ENCODE measurements at places on chromosomes 5 and 9.

- DNase-seq: no peak
These were observed 344.3 kb upstream of the CLINT1 start for GRCh38 chr5:158203261-158203660.

DNA sequence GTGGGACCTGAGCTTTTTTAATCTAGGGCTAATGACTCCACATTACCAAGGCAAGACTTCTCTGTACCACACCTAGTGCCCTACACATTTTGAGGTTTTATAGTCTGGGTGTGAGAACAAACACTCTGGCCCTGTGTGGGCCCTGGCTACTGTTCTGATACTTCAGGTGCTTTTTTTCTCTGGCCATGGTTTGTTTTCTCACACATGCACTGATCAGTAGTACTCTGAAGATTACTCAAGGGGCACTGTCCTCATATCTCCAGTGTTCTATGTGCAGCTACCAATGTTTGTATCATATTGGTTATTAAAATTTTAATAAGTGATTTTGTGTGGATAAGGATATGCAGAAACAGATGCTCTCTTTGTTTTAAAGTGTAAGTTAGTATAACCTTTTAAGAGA, 5.9 kb upstream of the C9orf40 start:
- DNase-seq: no peak

DNA sequence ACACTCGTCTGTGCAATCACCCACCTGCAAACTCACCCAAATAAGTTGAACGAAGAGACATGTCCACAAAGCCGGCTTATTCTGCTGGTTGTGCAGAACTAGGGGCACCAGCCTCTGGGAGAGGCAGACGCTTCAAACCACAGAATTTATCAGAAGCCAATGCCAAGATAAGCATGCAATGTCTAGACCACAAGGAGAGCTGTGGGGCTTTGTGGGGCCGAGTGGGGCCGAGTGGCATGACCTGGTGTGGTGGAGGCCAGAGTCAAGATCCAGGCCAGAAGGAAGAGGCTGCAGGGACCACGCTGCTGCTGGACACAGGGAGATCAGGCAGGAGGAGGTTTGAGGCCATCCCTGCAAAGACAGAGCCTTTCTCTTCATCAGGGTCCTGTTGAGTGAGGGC, 259.0 kb downstream of the IRX2 start:
- no peak for DNase-seq

GRCh38 chr5:95963650-95964410, 2.2 kb upstream of the ELL2 start:
- DNase-seq: no peak

GRCh38 chr9:37364751-37365360, 57.6 kb upstream of the GRHPR start:
- no peak for DNase-seq

DNA sequence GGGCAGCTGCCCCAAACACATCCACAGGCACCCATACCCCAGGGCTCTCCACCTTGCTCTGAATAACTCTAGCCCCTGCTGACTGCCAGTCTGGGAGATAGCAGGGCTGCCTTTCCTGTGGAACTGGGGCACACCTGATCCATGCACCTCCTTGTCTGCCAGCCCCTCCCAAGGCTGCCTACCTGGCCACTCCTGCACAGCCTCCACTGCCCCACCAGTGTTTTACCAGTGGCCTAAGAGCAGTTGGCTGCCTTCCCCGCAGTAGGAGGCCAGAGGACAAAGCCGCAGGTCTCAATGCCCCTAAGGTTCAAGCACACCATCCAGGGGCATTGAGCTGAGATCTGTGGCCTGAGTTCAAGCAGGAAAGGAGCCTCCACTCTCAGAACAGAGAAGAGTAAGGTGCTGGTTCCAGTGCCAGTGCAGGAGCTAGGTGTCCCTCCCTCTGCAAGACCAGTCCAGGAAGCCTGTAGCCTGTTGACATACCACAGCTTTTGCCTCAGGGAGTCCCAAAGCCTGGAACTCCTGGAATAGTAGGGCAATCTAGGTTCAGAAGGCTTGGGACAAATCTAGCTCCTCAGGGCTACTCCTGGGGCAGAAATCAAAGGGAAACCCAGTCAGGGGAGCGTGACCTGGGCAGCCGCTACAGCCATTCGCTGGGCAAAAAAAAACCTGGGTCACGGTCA, 514.5 kb upstream of the PTGER4 start:
- no peak for DNase-seq

DNA sequence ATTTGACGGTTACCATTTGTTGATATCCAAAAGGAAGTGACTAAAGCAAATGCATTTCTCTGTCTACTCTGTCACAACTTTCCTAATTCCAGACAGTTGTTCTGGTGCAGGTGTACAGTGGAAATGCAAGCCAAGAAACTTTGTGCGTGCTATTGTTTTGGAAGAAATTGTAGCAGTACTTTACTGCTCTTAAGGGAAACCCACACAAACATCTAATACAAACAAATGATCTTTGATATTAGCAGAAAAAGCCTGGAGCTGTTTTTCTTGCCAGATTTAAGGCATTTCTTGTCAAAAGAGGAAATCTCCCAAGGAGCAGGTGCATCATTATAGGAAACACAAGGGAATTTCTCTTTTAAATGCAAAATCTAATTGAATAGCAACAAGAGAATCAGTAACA, 2.0 kb downstream of the SNCAIP start:
- DNase-seq: no peak

GRCh38 chr5:80884929-80885328, 75.2 kb upstream of the RASGRF2 start:
- DNase-seq: no peak

DNA sequence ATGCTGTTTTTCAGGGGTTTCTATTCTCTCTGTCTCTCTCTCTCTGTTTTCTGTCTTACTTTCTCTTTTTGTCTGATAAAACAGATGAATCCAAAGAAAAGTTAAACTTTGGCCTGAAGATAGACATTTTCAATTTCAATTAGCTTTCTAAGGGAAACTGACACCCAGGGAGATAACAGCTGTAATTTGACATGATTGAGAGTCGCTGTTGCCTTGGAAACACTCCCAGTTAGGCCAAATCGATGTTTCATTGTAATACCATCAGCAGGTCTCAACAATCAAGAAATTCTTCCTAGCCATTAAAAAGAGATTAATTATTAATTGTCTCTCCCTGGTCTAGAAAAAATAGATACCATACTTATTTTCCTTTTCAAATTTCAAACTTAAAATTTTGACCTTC, 53.0 kb downstream of the ENTREP1 start:
- DNase-seq: no peak

- DNase-seq: no peak
These were observed 50.3 kb downstream of the MAN2A1 start for GRCh38 chr5:109739741-109740728.

DNA sequence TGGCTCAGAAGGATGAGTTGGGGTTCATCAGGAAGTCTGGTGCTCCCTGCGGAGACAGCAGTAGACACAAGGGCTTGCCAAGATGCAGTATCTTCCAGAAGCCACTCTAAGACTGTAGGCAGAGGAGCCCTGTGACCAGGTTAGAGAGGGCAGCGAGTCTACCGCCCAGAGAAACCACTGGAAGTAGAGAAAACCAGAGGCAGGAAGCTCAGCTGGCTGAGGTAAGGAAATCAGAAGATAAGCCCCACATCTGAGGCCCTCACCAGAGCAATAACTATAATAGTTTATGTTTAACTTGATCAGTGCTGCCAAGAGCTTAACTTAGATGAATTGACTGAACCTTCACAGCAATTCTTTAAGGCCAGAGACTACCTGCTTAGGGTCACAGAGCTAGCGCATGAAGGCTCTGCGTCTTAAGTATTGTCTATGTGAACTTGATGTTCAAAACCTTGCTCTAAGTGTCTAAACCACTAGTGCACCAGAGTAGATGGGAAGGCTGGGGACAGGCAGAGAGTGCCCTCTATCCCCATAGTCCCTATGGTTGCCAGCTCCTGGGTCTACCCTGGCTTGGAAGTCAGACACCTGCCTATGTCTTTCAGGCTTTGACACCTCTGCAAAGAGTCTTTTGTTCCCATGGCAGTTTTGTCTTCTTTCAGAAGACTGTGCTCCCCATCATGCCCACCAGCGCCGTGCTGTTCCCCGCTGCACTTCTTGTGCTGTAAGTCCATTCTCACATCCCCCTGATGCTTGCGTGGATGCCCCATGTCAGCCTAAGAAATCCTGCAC, 228.2 kb upstream of the KLF4 start:
- DNase-seq: no peak

- no peak for DNase-seq
These were observed 199.2 kb upstream of the ANKRD55 start for GRCh38 chr5:56432321-56432720.

DNA sequence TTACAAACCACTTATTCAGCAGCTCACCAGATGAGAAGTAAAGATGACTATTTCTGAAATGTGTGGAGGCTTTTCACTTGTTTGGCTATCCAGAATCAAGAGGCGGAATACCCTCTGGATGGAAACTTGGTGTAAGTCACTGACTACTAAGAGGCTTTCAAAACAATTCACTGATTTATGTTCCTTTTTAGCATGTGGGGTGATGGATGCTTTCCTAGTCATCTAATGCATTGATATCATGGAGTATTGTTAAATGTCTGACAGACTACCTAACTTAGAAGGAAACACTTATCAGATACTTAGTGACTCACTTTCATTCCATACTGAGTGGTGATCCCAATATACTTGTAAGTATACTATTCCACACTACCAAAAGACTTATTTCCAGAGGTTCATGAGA, 141.4 kb downstream of the PLK2 start:
- DNase-seq: no peak

DNA sequence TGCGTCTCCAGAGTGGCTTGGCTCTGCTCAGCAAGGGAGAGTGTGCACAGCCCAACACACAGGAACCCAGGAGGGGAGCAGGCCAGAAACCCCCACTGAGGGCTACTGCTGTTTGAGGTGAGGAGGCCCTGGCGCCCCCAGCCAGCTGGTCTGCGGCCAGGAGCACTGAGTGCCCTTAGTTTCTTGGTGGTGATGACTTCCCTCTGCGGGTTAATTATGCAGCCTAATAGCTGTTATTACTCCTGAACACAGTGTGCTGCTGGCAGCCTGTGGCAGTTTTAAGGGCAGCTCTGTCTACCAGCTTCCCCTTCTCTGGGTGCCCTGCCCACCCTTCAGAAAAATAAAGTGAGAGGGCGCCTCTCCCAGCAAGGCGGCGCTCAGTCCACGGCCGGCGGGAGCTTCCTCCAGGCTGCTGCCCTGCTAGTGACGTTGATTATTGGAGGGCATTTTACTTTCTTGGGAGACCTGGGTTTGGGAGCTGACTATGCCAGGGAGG, 19.2 kb downstream of the GADD45G start:
- DNase-seq: no peak

DNA sequence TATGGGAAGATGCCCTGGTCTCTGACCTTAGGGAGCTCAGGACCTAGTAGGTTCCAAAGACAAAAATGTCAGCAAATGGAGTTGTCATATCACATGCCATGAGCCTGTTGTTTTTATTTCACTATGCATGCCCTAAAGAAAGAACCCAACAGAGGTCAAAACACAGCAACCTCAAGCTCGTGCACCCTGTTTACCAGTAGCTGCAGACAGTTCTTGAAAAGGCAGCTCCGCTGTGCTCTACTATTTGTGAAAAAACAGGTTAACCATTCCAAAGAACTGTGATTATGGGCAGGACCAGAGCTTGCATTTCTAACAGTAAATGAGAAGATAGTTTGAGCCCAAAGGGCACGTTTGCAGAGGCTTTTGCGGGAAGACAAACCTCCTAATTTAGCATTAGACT, 22.8 kb downstream of the ITK start:
- DNase-seq: no peak

- DNase-seq: no peak
These were observed 17.4 kb upstream of the ARSI start for GRCh38 chr5:150320044-150320613.

DNA sequence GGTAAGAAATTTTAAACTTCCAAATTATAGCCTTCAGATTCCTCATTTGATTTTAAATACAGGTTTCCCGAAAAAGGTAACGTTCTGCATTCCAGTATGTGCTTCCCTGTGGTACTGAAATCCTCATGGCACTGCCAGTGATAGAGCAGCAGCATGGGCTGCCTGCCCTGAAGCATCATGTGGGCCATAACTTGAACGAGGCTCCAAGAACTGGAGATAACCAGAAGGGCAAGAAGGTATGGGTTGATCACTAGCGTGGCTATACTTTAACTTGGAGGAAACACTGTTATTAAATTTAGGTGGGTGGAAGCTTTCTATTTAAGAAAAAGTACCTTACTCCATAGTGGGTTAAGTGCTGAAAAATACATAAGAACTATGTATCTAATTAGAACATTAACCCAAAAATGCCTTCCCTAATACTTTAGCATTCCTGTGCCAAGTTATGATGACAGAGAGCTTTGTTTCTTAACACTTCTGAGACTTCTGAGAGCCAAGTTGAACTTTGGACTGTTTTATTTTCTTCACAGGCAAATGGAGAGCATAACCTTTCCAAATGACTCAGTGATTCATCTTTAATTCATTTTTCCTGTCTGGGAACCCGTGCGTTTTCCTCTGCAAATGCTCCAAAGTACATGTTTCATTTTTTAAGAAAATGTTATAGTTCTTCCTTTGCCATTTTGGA, 191.5 kb upstream of the GNA14 start:
- no peak for DNase-seq

GRCh38 chr9:93466416-93467061, 13.2 kb upstream of the FAM120AOS start:
- DNase-seq: no peak

GRCh38 chr5:102554728-102555127, 55.9 kb upstream of the SLCO6A1 start:
- peak; percentile 1 for DNase-seq

- peak; percentile 47 for DNase-seq
These were observed 10.0 kb upstream of the ARAP3 start for GRCh38 chr5:141691867-141692532.

GRCh38 chr5:76162335-76162734, 79.2 kb downstream of the SV2C start:
- DNase-seq: no peak

DNA sequence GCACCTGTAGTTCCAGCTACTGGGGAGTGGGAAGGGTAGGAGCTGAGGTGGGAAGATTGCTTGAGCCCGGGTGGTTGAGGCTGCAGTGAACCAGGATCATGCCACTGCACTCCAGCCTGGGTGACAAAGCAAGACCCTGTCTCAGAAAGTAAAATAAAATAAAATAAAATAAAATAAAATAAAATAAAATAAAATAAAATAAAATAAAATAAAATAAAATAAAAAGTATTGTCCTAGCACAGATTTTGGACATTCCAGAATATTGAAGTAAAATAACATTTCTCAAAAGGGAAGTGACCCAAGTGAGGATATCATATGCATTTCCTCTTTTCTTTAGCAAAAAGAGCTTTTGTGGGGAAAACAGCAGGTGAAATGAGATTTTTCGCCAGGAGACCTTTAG, 83.5 kb downstream of the TMEM174 start:
- DNase-seq: no peak

- DNase-seq: no peak
These were observed 265.6 kb downstream of the NSG2 start for GRCh38 chr5:174311121-174311520.

GRCh38 chr5:159825551-159826051, 90.7 kb upstream of the ADRA1B start:
- peak; percentile 9 for DNase-seq

DNA sequence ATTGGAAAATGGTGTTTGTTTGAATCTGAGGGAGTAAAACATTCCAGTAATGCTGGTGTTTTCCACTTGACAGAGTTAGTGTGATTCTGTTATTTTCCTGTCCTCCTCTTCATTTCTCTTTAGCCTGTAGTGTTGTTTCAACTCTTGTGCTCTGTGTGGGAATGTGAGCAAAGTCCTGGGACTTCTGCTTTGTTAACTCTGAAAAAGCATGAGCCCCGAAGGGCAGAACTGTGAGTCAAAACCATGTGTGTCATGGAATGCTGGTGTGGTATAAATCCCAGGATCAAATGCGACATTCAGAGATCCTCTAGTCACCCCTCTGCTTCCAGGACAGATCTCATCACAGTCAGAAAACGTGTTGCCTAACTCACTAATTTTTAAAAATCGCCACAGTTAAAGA, 8.9 kb downstream of the F2R start:
- DNase-seq: no peak

- no peak for DNase-seq
These were observed 5.8 kb downstream of the SREK1 start for GRCh38 chr5:66149950-66150349.
